Fibroblast of lung (primary cell): ENCODE measurements at places on chromosomes 7 and 10. TPM values are rescaled to one million over a fixed set of nuclear protein-coding genes. Genes with fewer than 3 reads are reported as not detected.

GRCh38 chr10:71009126-71009525 lies 120.8 kb upstream of the PCBD1 start:
- no peak for DNase-seq

DNA sequence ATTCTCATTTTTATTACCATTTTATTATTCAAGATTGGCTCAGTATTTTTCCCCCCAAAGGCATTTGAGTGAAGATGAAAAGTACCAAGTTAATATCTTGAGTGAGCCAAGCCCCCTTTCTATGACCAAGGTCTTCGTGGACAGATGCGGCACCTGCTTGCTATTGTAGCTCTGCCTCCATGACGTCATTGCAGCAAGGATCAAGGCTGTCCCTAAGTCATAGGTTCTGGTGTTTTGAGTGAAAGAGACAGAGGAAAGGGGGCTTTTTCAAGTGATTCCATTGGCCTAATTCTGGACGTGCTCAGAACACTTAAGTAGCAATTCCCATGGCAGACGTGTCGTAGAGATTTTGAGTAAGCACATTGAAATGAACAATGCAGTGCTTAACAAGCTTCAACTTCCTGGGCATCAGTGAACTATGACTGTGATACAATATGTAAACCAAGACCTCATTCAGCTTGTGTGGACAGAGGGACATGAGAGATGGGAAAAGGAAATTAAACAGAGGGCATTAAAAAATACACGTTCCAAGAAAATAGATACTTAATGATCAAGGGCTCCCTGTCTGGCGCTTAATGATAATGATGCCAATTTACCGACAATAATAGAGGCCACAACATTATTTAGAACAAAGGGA lies 248.7 kb upstream of the NPVF start:
- no peak for DNase-seq

SLC26A5 gene
- not detected in 2 replicates for total RNA-seq

DNA sequence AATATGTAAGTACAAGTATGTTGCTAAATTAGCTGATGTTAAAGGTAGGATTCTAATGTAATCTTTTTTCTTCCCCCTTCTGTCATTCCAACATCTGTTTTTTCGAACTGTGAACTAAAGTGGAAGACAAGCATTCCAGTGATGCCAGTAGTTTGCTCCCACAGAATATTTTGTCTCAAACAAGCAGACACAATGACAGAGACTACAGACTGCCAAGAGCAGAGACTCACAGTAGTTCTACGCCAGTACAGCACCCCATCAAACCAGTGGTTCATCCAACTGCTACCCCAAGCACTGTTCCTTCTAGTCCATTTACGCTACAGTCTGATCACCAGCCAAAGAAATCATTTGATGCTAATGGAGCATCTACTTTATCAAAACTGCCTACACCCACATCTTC lies 62.7 kb downstream of the WAC start:
- DNase-seq, result no peak

ANKRD1 gene
- total RNA-seq, result under 0.01 TPM in 1 of 2 replicates, not detected in the other

GRCh38 chr7:40221836-40222235 lies 87.0 kb downstream of the SUGCT start:
- DNase-seq, result peak; percentile 89

ZNF853 gene
- total RNA-seq, result 0.66 and 4.4 TPM in 2 replicates

DNA sequence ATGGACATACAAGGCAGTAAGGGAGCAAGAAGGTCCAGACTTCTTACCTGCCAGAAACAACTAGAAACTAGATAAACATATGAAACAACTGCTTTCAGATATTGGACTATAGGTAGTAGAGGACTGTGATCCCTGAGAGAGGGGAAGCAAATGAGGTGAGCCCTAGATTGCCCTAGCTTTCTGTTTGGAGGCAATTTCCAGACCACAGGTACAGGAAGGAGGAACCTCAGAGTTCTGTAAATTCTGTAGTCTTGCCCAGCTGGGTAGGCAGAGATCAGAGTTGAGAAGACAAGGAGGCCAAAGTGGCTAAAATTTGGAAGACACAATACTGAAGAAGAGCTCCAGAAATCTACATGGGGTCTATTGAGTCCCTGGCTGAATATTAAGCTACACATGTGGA lies 21.0 kb downstream of the CDK6 start:
- no peak for DNase-seq

DNA sequence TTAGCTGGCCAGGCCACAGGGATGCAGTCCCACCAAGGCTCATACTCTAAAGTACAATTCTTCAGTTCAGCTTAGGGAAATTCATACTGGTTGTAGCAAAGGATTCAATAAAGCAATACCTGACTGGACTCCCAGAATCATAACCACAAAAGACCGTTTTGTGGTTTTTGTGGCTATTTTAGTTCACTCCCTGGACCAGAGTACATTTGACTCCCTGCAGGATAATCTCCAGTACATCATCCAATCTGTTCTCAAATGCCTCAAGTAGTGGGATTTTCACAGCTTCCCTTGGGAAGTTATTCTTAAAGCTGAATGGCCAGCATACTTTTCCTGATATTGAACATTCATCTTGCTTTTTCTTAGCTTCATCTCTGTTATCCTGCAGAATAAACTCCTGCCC lies 29.3 kb upstream of the YAE1 start:
- DNase-seq, result no peak

DNA sequence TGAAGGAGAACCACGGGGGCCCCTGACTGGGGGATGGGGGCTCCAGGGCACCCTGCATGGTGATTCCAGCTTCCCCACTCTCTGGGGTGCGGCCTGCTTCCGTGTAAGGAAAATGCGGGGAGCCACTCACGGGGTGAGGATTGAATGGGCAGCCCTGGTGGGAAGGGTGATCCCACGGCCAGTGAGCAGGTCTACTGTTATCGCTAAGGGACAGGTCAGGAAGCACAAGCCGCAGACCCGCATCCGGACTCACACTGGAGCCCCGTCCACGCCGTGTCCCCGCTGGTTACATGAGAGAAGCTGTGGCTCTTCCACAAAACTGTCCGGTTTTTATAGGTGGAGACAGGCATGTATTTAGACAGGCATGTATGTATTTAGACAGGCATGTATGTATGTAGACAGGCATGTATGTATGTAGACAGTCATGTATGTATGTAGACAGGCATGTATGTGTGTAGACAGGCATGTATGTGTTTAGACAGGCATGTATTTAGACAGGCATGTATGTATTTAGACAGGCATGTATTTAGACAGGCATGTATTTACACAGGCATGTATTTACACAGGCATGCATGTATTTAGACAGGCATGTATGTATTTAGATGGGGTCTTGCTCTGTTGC lies 5.7 kb downstream of the PSMG3 start:
- DNase-seq, result no peak

CYP2C9 gene
- total RNA-seq, result not detected in 2 replicates

DNA sequence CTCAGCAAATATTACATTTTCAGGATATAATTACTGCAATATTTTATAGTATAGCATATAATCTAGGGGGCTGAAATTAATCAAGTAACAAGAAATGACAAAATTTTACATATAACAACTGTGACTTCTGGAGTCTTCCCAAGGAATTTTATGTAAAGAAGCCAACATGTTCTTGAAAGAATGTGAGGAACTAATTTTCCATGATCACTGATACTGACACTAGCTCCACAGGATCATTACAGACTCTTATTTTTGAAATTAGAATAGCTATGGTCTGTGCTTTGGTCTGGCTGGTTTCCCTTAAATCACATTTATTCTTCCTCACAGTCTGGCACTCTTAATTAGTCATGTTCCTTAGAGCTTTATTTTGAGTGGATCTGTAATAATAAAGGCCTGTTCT lies 267.7 kb upstream of the SEMA3A start:
- DNase-seq, result no peak

STOX1 gene
- under 0.01 TPM in 2 replicates for total RNA-seq

DNA sequence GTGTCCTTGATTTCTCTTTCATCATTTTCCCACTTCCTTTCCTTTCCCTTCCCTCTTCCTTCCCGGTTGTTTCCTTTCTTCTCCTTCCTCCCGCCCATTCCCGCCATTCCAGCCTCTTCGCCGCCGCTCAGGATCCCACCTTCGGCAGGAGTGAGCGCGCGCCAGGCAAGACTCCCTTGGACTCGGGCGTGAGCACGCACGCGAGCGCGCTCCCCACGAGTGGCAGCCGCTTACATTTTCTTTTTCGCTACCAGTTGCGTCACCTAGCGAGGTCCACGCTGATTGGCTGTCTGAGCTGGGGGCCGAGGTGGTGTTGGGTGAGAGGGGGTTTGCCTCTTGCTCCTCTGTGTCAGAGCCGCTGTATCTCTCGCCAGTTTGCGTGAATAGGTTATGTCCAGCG lies 11.8 kb downstream of the ZAN start:
- peak; percentile 60 for DNase-seq

- no peak for DNase-seq
These were observed 10.1 kb downstream of the ACTR1A start for GRCh38 chr10:102492344-102492939.

- DNase-seq, result no peak
These were observed 333.8 kb downstream of the BBS9 start for GRCh38 chr7:33463131-33463530.

DNA sequence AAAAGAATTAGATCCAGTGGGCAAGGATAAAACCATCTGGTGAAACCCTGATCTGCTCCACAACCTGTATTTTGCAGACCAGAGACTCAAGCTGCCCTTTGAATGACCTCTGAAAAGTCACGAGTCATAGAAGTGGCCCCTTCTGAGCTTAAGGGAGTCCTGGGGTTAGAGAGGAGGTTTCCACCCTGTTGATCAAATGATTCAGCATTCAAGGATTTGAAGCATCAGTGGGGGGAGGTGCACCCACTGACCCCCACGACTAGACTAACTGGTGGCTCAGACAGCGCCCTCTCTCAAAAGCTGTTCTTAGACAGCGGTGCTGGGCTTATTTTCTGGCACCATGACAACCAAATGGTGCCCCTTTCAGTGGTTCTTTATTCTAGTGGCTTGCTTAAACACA lies 44.3 kb downstream of the PLCE1 start:
- peak; percentile 75 for DNase-seq

ELFN1 gene
- total RNA-seq, result 0.33 and 0.51 TPM in 2 replicates

TMEM236 gene
- total RNA-seq, result under 0.01 and 0.17 TPM in 2 replicates

- DNase-seq, result no peak
These were observed 466.1 kb upstream of the FOXK1 start for GRCh38 chr7:4216016-4216415.

DNA sequence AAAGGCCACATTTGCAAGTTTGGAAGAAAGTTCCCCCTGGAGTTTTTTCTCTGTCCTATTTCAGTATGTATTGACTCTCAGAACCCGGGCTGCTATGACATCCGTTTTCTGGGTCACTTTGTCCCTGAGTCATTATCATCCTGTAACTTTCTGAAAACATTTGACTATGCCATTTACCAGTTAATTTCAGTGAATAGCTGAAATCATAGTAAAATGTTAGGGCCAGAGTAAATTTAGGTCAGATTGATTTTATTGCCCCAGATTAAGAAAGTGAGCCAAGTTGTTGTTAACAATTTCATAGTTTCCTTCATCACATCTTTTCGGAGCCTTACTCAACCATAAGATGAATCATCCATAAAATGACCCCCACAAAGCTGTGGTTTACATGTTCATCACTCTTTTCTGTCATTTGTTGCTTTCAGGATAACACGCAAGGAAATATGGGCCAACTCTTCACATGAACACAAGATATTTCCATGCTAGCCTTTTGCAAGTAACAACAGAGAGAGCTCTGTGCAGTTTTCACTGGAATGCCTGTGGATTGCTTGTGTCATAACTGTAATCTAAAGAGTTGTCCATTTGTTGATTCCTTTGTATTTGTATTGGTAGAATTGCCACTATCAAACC lies 3.9 kb upstream of the MACC1 start:
- DNase-seq, result peak; percentile 98

GRCh38 chr7:130256704-130257103 lies 10.0 kb upstream of the CPA2 start:
- DNase-seq, result no peak

MOGAT3 gene
- not detected in 2 replicates for total RNA-seq

- DNase-seq, result peak; percentile 17
These were observed at the start of gene PLXNA4 for GRCh38 chr7:132575982-132576720. Gene PLXNA4, minus strand, starts transcription at chr7:132576470. Its CDS starts 67,777 bp downstream, at chr7:132508693.

DNA sequence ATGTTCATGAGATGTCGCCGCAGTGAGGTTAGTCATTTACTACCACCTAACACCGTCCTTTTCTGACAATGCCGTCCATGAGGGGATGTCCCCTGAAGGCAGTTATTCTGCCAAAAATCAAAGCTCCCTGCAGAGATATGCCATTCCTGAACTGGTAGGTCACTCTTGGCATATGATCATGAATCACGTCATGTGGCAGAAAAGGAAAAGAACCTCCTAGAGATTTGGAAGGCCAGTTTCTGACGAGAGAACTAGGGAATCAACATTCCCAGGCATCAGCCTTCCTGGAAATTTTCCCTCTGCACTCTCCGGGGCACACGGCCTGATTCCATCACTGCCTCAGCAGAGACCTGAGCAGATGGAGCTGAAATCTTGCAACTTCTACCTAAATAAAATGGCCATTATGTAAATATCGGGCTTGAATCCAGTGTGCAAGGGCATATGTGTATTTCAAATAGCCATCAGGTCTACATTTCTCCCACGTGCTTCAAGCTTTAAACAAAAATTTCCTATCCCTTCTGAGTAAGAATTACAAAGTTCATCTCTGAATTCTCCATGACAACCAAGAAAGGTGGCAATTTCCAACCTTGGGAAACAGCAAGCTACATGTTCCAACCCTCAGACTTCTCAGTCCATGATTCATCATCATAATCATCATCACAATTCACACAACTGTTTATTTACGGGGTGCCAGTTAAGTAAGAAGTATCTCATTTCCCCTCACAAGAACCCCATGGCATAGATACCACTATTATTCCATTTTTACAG lies 46.5 kb downstream of the AMPH start:
- DNase-seq, result peak; percentile 75

VIM gene
- 4,550 and 7,192 TPM in 2 replicates for total RNA-seq
